ENCODE measurements at places on chromosomes 16 and 17.
A peak's percentile ranks its signal among the peaks of the same experiment; 100 is the strongest.

- peaks cover 6% of the 10 kb centered on the region for H3K36me3 ChIP-seq
- no peaks in the 10 kb centered on the region for H3K27me3 ChIP-seq
- peak overlapping the region; percentile 73 for H3K27ac ChIP-seq
- DNase-seq = peak; percentile 40
Measured at GRCh38 chr16:69340095-69340644, 598 bp downstream of the NIP7 start.

DNA sequence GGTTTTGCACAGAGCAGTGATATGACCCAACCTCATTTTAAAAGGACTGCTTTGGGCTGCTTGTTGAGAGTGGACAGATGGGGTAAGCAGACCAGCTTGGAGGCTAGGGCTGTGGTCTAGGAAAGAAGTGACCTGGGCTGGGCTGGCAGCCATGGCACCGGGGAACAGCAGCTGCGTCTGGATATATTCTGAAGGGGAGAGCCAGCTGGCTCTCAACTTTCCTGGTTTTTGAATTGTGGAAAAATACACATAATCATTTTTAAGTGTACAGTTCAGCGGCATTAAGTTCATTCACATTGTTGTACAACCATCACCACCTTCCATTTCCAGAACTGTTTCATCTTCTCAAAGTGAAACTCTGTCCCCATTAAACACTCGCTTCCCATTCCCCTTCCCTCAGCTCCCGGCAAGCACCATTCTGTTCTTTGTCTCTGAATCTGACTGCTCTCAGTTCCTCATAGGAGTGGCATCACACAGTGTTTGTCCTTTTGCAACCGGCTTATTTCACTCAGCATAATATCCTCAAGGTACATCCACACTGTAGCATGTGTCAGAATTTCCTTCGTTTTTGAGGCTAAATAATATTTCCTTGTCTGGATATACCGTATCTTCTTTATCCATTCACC lies 113.2 kb downstream of the SPECC1 start:
- no peak overlapping the region for H3K27ac ChIP-seq
- no peaks in the 10 kb centered on the region for H3K27me3 ChIP-seq
- H3K4me1 ChIP-seq = no peaks in the 10 kb centered on the region

- H3K27ac ChIP-seq = no peak overlapping the region
- H3K27me3 ChIP-seq = no peaks in the 10 kb centered on the region
- no peak for DNase-seq
- no peaks in the 10 kb centered on the region for H3K36me3 ChIP-seq
- H3K4me1 ChIP-seq = no peaks in the 10 kb centered on the region
- H3K4me3 ChIP-seq = no peak overlapping the region
Measured at GRCh38 chr16:78805556-78805955, 706.1 kb downstream of the WWOX start.

DNA sequence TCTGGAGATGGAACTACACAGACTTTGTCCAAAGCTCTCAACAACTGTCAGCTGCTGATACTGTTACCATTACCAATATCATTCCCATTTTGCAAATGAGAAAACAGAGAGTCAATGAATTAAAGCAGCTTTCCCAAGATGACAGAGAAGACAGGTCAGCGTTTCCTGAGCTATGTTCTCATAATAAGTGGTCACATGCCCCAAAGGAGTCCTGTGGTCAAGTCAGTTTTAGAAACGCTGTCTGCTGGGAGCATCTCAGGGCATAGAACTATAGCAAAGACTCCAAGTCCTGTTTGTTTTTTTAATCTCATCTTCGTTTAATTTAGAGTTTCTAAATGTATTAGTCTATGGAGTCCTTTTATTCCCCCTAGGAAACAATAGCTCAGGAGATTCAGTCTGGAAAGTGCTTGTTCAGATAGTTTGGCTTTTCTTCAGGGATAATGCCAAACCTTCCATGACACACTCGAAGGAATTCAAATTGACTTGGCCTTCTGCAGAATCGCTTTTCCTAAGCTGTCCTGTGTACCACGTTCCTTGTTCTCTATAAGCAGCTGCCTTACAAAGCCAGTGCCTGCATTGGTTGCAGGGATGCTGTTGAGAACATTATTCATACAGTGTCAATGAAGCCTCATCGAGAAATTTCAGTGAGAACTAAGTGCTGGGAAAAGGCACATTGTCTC lies 12.1 kb downstream of the CCDC42 start:
- DNase-seq = peak; percentile 52
- peaks cover 6% of the 10 kb centered on the region for H3K4me1 ChIP-seq
- H3K27ac ChIP-seq = peak overlapping the region; percentile 27
